Activated T-helper 17 cell treated with anti-CD3 and anti-CD28 coated beads, Interleukin-2, amount 50 U/mL, for 72 hours (primary cell): ENCODE measurements at places on chromosomes 12 and 14.

DNA sequence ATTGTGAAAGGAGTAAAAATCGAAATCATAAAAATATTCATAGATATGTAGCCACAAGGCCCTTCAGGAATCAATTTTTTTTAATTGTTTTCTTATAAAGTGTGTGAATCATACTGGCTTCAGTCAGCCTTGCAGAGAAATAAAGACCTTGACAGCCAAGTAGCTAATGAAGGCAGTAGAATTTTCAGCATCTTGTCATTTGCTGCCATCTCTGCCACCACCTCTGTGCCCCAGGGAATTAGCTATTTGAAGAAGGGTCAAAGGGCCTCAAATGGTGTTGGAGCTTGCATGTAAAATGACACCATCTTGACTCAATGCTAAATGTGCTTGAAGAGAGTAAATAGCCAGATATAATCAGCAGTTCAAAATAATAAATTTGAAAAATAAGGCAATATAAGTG lies 359.4 kb upstream of the DCN start:
- ATAC-seq, result no peak

DNA sequence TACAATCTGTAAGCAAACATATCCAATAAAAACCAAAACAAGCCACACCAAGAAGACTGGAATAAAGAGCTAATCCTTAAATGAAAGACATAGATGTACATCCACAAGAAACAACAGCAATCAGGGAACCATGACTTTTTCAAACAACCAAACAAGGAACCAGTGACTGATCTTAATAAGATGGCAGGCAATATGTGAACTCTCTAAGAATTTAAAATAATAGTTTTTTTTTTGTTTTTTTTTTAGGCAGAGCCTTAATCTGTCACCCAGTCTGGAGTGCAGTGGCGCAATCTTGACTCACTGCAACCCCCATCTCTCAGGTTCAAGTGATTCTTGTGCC lies 52.9 kb upstream of the CAPRIN2 start:
- no peak for ATAC-seq

GRCh38 chr14:101461891-101462290 lies 99.4 kb upstream of the DIO3 start:
- no peak for ATAC-seq

- ATAC-seq, result no peak
Observed at GRCh38 chr14:46574978-46575375, 76.6 kb downstream of the RPL10L start.

DNA sequence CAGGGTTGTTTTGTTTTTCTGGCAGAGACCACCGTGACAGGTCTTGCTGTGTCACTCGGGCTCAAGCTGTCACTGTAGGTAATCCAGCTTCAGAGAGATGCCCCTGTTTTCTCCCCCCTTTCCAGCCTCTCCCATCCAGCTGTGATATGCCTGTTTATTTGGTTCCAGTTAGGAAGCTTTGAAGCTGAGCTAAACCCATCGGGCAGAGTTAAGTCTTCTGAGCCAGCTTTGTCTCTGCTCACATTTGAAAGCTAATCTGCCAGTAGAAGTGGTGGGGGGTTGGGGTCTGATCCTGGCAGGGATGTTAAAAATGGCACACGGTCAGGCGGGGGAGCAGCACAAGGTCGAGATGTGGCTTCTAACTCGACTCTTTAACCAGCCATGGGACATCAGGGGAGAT lies 130.0 kb downstream of the TSPAN9 start:
- ATAC-seq, result no peak

DNA sequence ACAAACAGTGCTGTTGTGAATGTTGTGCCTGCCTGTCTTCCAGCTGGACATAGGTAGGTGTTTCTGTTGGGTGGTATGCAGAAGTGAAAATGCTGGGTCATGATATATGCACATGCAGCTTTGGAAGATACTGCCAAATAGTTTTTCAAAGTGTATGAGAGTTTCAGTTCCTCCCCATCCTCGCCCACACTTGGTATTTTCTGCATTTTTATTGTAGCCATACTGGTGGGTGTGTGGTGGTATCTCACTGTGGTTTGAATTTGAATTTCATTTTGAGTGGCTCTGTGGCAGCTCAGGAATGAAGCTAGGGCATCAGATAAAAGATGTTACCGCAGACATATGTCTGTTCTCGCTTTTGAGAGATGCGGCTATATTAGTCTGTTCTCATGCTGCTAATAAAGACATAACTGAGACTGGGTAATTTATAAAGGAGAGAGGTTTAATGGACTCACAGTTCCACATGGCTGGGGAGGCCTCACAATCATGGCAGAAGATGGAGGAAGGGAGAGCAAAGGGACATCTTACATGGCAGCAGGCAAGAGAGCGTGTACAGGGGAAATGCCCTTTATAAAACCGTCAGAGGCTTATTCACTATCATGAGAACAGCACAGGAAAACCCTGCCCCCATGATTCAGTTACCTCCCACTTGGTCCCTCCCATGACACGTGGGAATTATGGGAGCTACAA lies 183.1 kb downstream of the CAND1 start:
- peak; percentile 78 for ATAC-seq

- no peak for ATAC-seq
Observed at GRCh38 chr14:104224506-104225277, 86.3 kb downstream of the KIF26A start.

DNA sequence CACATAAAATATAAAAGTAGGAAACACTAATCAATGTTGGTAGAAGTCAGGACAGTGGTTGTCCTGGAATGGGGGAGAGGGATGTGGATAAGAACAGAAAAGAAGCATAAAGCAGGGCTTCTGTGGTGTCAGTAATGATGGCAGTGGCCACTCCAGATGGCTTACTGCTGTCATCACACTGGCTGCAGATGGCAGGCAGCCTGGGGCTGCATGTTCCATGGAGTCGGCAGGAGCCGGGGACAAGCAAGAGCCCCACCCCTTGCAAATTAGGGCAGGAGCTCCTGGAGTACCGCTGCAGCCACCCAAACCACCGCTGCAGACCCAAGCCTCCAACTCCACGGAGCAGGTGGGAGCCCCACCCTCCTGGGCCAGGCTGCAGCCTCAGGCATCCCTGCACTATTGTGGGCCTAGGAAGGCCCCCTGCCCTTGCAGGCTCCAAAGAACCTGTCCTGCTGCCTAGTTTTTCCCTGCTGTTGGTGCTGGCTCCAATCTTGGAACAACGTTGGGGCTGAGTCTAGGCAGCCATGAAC lies 28.8 kb upstream of the SLC5A8 start:
- no peak for ATAC-seq

DNA sequence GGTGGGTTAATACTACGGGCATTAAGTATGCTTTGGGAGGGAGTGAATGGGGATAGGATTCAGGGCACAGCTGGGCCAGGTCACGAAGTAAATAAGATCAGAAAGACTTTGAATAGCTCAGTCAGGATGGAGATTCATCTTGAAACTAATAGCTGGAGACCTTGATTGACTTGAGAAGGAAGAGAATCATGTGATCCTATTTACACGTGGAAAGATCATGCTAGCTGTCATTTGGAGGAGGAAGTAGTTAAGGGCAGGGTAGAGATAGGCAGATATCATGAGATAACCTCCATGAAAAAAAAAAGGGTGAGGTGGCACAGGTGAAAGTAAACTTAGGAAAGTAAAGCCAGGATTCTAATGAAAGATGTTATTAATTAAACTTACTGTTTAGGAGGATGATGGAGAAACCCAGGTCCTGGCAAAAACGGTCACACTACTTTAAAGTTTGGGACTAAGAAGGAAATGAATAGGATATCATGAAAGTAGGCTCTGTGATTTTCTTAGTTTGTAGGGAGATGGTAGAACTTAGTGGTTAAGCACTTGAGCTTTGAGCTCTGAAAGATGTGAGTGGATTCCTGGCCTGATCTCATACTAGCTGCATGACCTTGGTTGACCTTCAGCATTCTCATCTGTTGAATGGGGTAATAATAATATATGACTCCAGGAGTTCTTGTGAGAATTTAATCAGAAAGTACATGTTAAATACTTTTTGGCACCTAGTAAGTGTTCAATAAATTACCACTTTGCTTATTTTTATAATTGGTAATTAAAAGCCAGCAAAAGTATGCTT lies 439.0 kb downstream of the NRXN3 start:
- no peak for ATAC-seq

GRCh38 chr14:93155667-93156066 lies 29.0 kb downstream of the MOAP1 start:
- no peak for ATAC-seq

DNA sequence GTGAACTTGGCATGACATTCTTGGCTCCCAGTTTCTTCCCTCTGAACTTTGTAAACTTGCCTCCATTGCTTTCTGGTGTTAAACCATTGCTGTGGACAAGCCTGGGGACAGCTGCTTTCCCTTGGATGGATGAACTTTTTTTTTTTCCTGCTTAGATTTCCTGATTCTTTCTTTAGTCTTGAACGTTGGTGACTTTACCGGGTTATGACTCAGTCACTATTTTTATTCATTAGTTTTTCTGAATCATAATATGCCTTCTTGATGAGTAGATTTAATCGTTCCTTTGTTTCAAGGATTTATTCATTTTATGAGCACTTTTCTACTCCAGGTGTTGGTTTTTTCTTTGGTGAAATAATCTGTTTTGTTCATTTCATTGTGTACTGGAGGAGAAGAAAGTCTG lies 155.0 kb upstream of the RTL1 start:
- ATAC-seq, result no peak

GRCh38 chr12:12217018-12217359 lies 49.9 kb downstream of the LRP6 start:
- ATAC-seq, result no peak
